ENCODE measurements at places on chromosomes 3 and 15.

DNA sequence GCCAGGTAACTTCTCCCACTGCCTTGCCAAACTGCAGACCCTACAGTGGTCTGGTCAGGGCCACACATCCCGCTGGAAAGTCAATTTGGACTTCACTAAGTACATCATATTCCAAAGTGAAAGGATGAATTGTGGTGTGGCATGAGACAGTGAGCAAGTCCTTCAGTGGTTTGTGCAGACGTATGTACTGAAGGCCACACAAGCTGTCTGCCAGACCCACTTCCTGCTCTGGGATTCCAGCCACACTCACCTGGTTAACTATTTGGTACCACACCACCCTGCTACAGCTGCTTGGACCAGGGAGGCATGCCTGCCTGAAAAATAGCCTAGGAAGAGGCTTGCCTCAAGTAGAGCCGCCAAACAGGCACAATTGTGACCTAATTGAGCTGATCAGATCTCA is 94.1 kb upstream of the STRIT1 start:
- no peak for DNase-seq

DNA sequence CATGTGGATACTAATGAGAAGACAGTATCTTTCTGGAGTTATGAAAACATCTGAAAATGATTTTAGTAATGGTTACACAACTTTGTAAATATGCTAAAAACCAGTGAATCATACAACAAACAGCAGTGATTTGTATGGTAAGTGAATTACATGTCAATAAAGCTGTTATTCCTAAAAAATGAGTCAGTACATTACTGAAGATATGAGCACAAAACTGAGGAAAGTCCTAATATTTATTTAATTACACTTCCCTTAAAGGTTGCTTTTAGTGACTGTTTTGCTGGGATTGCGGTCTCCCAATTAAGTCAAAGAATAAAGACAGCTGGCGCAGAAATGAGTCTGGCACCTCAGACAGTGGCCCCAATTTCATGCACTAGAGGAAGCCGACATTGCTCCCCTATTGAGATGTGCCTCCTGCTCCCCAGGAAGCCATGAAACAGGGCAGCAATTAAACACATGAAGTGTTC is 50.9 kb upstream of the FSIP1 start:
- DNase-seq, result no peak

DNA sequence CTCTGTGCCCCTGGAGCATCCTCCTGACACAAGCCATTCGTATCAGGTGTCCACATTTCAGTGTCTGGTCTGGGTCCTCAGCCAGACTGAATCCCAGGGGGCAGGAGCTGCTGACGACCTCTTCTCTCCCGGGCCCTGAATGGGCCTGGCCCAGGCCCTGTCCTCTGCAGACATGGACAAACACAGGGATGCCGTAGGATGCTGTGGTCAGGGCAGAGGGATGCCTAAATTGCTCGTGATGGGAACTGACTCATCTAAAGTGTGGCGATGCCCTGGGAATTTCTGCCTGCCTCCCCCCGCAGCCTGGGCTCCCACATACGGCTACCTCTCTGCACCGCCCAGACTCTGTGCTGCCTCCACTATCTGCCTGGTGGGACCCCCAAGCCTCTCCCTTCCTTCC is 58.5 kb upstream of the CTSH start:
- DNase-seq, result no peak

DNA sequence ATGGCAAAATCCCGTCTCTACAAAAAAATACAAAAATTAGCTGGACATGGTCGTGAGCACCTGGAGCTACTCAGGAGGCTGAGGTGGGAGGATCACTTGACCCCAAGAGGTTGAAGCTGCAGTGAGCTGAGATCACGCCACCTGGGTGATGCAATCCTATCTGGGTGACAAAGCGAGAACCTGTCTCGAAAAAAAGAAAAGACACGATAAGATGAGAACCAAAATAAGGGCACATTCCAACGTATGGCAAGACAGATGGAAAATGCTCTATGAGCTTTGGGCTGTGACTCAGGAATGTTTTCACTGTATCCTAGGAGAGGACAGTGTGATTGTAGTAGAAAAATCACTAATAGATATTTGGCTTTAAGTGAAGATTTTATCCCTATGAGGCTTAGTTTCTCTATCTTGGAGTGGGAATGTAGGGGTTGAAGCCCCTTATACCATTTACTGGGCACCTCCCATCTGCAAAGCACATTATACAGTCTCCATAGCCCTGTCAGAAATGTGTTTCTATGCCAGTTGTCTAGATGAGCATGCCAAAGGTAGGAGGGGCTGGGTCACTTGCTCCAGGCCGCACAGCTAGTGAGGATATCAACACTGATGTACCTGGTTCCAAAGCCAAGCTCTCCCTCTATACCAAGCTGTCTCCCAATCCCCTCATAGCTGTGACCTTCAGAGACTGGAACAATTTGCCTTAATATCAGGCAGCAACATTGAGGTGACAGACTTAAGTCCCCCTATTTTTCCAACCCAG is 53.6 kb upstream of the NR2E3 start:
- no peak for DNase-seq

GRCh38 chr3:35789042-35789831 is 149.9 kb downstream of the ARPP21 start:
- no peak for DNase-seq

- DNase-seq, result no peak
These were observed 329.5 kb downstream of the GABRB3 start for GRCh38 chr15:26443321-26443720.

DNA sequence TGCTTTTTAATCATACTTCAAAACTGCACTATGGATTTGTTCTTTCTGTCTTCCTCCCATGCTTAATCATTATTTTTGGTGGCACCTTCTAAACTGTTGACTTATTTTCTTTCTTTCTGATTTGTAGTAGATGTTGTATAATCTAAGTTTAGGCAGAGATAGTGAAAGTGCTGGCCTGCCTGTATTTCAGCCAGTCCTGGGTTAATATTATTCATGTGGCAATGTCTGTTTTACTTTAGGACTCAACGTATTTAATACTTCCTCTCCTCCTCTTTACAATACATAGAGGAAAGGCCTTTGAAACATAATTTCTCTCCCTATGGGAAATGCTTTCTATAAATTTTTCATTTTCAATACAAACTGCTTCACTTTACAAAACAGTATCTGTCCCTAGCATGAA is 327.7 kb upstream of the TPRG1 start:
- DNase-seq, result no peak

DNA sequence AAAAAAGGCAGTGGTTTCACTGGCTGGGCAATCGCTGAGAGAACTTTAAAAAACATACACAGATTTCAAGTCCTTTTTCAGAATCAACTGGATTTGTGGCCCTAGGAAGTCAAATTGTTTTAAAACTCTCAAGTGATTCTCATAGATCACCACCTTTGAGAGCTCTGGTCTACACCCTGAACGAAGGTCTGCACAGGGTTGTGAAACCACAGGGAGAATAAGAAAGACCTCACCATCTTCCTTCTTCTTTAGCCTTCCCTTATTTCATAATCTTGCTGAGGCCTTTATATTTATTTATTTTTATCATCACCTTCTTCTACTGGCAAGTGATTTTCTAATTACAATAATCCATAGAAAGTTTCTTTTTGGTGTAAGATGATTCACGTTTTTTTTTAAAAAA is 58.1 kb downstream of the FOXP1 start:
- no peak for DNase-seq

DNA sequence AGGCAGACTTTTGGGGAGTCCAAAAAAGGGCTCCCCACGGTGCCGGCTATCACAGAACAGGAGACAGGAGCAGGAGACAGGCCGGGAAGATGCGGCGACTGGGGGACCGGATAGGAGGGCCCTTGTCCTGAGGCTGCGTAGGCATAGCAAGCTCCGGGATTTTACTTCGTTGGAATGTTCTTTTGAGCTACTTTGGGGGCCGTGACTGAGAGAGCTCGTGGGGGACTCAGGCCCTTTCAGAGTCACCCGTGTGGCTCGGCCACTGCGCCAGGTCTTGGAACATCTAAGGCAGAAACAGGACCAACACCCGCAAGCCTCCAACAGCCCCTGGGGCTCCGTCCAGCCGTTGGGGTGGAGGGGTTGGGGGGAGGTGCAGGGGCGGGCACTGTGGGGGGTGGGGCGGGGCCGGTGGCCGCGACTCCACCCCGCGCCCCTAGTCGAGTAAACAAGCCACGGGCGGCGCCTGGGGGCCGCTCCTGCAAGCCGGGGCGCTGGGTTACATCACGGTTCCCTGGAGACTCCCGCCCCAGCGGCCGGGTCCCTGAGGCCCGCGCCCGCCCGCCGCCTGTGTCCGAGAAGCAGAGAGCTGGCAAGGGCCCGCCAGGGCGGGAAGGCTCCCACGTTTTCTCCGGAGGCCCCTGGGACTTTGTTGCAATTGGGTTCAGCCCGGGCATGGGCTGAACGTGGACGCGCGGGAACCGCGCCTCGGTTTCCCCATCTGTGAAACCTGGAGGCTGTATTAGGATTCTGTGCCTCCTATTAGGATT is 23.3 kb upstream of the C15orf39 start:
- no peak for DNase-seq

GRCh38 chr3:101888653-101889052 is 39.3 kb downstream of the NFKBIZ start:
- DNase-seq, result no peak

- DNase-seq, result peak; percentile 46
These were observed at the start of gene USF3 for GRCh38 chr3:113695786-113696645. TSS of gene USF3 (minus strand) at chr3:113696642. CDS start at chr3:113674878, 21,764 bp downstream.

GRCh38 chr3:69560116-69560515 is 174.2 kb upstream of the FRMD4B start:
- DNase-seq, result no peak

Data from CMK (cell line).